ENCODE measurements at places on chromosomes 4 and X.

DNA sequence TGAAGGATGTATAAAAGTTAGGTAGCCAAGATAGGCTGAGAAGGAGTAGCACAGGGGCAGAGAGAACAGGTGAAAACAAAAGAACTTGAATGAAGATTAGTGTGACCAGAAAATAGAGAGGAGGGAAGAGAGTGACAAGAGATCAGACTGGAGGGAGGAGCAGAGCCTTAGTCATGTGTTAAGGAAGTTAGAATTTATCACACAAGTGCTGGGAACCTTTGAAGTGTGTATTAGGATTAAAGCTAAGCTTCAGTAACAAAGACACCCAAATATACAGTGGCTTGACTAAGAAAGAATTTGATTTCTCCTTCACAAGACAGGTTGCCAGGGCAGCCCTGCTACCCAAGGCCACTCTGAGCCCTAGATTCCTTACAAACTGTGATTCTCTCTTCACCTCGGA lies 10.7 kb upstream of the CCDC149 start:
- DNase-seq: no peak

GRCh38 chr4:16066586-16067128 lies 17.2 kb downstream of the PROM1 start:
- DNase-seq: no peak

- no peak for DNase-seq
Measured at GRCh38 chr4:176498617-176499256, 179.0 kb downstream of the SPCS3 start.

DNA sequence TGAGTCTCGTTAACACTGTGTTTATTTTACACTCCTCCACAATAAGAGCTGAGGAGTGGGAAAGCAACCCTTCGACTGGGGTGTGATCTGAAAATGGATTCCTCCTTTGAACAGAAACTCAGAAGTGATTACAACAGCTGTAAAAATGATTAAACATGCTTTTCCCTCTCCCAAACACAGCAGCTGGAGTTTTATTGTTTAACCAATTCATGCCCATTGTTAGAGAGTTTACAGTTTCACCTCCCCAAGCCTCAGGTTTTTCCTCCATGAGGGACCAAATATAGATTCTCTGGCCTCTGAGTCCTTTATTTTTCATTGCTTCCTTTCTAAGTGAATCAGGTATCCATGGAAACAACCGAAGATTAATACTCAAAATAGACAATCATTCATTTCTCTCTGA lies 263.0 kb upstream of the TAPT1 start:
- no peak for DNase-seq

DNA sequence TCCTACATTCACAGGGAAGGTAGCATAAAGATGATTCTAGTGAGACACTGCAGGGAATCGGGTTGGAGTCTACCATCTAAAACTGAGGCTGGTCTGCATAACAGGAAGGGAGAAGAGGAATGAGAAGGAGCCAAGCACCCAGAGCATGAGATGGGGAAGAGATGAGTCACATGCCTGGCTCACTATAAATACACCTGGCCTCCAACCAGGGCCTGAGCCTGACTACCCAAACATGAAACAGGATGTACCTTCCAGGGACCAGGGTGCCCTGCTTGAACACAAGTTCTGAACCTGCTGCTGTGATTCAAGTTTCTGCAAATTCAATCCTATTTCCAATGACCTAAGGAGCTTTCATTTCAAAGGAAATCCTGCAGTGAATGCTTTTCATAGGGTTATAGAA lies 24.9 kb downstream of the CD99L2 start:
- DNase-seq: peak; percentile 38

GRCh38 chr4:163804001-163804400 lies 309.5 kb downstream of the TMA16 start:
- DNase-seq: no peak

Measured in fibroblast of mammary gland (primary cell).